NCI-H1092 (cell line): ENCODE measurements at places on chromosomes 12 and 14.

DNA sequence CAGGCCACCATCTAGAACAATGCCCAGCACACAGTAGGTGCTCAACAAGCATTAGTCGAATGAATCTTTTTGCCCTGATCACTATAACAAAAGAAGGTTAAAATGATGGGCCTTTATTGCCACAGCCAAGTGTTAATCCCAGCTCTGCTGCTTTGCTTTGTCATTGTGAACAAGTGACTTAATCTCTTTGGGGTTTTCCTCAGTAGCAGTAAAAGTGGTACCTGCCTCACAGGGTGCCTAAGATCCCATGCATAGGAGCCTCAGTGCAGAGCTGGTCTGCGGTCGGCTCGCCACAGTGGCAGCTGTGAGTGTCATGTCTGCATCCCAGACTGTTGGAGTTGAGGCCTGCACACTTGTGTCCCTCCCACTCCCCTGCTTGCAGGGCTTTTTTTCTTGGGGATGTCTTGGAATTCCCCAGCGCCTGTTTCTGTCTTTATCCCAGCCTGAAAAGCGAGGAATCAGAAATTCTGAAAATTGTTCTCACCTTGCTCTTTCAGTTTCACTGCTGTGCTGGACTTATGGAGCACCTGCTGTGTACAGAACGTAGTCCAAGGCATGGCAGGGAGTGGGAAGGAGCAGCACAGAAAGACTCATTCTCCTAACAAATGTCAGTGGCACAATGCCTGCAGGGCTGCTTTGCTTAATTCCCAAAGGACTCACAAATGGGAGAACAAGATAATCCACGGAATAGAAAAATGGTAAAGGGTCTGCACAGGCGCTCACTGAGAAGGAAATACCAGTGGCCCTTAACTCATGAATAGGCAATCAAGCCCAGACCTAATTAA lies 90.8 kb downstream of the EML1 start:
- no peak for DNase-seq

DNA sequence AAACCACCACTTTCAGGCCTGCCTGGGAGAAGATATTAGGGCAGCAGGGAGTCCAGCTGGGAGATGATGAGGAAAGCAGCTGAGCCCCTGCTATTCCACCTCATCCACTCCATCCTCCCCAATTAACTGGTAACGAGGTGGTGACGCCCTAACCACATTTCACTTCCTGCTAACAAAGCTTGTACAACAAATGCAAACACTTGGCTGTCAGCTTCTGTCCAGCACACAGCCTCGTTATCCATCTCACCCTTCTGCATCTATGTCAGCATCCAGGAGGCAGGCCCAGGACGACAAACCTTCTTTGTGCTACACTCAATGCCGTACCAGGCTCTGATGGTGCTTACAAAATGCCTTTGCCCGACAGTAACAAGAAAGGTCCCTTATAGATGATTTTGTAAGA lies 225.4 kb downstream of the APAF1 start:
- peak; percentile 30 for DNase-seq

- DNase-seq, result no peak
These were observed 72.1 kb upstream of the RTL1 start for GRCh38 chr14:100975671-100976070.

DNA sequence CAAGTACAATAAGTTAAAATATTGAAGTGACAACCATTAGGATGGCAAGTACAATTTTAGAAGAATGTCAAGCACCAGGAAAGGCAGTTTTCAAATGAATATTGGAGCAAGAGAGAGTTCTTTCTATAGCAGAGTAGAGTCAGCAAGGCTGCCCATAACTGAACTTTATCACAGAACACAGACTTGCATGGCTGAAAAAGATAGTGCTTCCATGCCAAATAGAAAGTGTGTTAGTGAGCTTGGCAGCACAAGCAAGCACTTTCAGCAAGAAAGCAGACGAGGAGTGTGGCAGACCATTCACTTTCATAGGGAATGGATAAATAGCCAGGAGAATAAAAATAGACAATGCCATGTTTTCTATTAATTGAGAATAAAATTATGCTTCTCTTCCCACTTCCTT lies 647.0 kb upstream of the MGAT4C start:
- DNase-seq, result no peak

DNA sequence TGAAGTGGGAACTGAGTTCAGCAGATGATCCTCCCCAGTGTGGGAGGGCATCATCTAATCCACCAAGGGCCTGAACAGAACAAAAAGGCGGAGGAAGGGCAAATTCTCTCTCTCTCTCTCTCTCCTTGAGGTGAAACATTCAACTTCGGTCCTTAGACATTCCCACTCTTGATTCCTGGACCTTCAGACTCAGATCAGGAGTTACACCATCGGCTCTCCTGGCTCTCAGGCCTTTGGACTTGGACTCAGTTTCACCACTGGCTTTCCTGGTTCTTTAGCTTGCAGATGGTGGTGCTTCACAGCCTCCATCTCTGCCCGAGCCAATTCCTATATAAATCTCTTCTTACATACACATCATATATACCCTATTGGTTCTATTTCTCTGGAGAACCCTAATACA lies 73.2 kb downstream of the SPPL3 start:
- DNase-seq, result no peak
